Adrenal gland (tissue), 19 donors: ENCODE measurements at places on chromosomes 13 and 19.
A peak's percentile ranks its signal among the peaks of the same experiment; 100 is the strongest.

DNA sequence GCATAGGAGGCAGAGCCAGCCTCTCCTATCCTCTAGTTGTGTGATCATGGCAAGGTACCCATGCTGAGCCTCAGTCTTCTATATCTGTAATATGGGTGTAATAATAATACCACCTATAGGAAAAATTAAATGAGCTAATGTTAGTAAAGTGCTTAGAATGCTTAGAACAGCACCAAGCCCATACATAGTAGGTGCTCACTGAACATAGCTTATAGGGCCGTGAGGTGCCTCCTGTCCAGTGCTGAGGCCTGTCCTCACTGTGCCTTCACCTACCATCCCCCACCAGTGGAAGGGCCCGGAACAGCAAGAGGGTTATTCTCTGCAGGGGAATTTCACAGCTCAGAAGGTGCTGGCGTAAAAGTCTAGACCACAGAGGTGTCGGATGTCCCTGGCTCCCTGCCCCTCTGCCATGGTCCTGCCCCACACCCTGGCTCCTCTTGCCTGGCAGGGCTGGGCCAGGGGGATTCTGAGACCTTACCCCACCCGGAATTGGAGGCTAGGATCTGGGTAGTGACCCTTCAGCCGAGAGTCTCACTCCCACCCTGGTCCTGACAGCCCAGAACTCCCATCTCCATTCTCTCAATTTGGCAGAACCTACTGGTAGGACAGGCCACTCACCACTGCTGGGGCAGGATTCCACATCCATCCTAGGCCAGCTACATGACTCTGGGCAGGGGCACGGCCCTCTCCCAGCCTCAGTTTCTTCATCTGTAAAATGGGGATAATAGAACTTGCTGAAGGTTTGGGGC is 2.2 kb upstream of the SCN1B start:
- DNase-seq: no peak

GRCh38 chr13:56893843-56894242 is 246.9 kb upstream of the PRR20A start:
- DNase-seq: no peak

DNA sequence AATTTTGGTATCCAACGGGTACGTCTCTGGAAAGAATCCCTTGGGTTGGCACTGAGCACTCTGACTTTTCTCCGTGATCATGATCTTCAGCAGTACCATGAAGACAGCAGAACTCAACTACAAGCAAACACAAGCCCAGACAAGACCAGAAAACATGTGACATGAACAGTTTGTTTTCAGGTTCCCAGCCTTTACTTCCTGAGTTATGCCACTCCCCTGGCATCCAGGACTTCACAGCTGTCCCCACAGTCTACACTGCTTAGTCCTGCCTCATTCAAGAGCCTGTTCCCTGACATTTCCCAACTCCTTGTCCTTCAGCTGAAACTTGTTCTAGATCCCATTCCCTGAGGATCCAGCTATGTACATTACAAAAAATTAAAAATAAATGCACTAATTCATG is 4.9 kb upstream of the N4BP2L1 start:
- no peak for DNase-seq

- no peak for DNase-seq
Observed at GRCh38 chr13:37681281-37682032, 82.9 kb upstream of the POSTN start.

DNA sequence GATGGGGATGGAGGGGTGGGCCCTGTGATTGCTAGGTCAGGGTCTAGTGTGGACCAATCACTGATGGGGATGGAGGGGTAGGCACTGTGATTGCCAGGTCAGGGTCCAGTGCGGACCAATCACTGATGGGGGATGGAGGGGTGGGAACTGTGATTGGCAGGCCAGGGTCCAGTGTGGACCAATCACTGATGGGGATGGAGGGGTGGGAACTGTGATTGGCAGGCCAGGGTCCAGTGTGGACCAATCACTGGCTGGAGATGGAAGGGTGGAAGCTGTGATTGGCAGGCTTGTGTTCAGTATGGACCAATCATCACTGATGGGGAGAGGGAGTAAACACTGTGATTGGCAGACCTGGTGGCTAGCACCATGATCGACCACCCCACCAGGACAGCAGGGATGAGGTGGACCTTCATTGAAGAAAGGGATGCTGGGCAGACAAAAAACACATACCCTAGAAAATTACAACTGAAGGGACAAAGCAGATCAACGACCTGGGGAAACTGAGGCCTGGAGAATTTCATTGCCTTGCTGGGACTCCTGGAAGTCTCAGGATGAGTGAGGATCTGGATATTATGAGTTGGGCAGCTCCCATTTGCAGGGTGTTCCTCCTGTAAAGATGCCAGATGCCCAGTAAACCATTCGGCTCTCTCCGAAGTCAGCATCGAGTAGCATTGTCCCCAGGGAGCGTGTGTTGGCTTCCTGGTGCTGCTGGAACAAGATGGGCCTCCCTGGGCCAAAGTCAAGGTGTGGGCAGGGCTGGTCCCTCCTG is 15.5 kb downstream of the TMPRSS9 start:
- no peak for DNase-seq

DNA sequence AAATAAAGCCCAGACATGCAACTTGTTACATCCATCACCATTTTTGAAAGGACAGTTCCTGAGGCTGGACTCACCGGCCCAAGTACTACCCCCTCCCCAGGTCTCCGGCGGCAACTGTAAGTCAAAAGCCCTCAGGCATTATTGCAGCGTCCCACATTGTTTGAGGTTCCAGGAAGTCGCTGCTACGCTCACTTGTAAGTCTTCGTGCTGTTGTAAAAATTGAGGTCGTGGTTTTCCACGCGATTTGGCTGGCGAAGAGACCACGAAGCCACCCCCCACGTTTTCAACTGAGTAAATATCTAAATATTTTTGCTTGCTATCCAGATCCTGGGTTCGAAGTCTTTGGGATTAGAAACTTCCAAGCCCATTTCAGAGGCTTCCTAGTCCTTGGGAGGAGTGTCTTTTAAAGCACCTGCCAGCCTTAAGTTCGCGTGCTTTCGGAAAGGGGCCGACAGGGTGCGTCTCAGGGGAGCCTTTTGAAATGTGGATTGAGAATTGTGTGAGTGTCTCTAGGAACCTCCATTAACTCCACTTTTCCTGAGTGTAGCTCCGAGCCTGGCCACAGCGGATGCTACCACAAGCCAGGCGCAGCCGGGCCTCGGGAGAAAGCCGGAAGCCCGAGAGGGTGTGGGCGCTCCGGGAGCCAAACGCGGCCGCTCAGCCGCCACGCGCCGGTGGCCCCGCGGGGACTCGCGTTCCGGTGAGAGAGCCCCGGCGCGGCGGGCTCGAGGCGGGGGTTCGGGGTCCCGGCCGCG is 434 bp upstream of the FNDC3A start:
- DNase-seq: peak; percentile 62

GRCh38 chr19:40177286-40178070 is 13.7 kb upstream of the MAP3K10 start:
- no peak for DNase-seq

DNA sequence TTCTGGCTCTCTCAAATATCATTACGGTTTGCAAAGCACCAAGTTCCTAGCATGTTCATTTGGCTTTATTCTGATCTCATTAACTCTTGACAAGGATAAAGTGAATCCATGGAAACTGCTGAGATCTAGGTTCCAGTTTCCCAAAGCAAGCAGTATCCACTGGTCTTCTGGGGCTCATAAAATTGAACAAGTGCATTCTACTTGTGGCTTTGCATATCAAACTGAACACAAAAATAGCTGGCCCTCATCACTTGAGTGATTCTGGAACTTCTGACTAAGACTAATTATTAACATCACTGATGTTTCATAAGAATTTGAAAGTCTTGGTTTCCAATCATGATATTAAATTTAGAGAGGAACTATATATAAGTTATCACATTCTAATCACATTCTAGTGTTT is 6.3 kb upstream of the KCTD12 start:
- no peak for DNase-seq

GRCh38 chr19:51786646-51787494 is 8.1 kb upstream of the FPR3 start:
- DNase-seq: no peak
